HepG2 (cell line): ENCODE measurements at places on chromosomes 2 and 18. TPM values are rescaled to one million over a fixed set of nuclear protein-coding genes. Genes with fewer than 3 reads are reported as not detected.

The TOGARAM2 gene
- under 0.01 TPM in 1 of 2 replicates, not detected in the other for total RNA-seq

The GPR75 gene
- 2.4 and 3.3 TPM in 2 replicates for total RNA-seq

The AKAIN1 gene
- total RNA-seq = not detected in 2 replicates

The SPAG16 gene
- total RNA-seq = 22.3 and 26.5 TPM in 2 replicates

The KCNJ3 gene
- not detected in 2 replicates for total RNA-seq

The CABYR gene
- total RNA-seq = 0.38 and 0.71 TPM in 2 replicates

The PPM1G gene
- 211 and 213 TPM in 2 replicates for total RNA-seq

The ANKRD30B gene
- not detected in 2 replicates for total RNA-seq

The PROM2 gene
- total RNA-seq = not detected in 2 replicates

The MYL12A gene
- 277 and 357 TPM in 2 replicates for total RNA-seq

The CCNYL1 gene
- total RNA-seq = 12.5 and 20.2 TPM in 2 replicates

The OST4 gene
- total RNA-seq = 498 and 508 TPM in 2 replicates

The DLX1 gene
- 0.18 TPM in 1 of 2 replicates, not detected in the other for total RNA-seq

The NT5C1B gene
- not detected in 2 replicates for total RNA-seq

The TGFA gene
- 12.5 and 15.3 TPM in 2 replicates for total RNA-seq

The DNMT3A gene
- 29.1 and 39.4 TPM in 2 replicates for total RNA-seq

The CPLX4 gene
- not detected in 2 replicates for total RNA-seq

The KRCC1 gene
- total RNA-seq = 6.5 and 10.0 TPM in 2 replicates

The PKDCC gene
- 28.5 and 52.6 TPM in 2 replicates for total RNA-seq

The HNMT gene
- 309 and 372 TPM in 2 replicates for total RNA-seq

The ROCK2 gene
- 119 and 174 TPM in 2 replicates for total RNA-seq

The TTLL4 gene
- total RNA-seq = 77.5 and 78.0 TPM in 2 replicates

The GCC2 gene
- 22.5 and 30.6 TPM in 2 replicates for total RNA-seq

The IL1B gene
- not detected in 2 replicates for total RNA-seq
